ENCODE measurements at places on chromosomes 16 and 17.

DNA sequence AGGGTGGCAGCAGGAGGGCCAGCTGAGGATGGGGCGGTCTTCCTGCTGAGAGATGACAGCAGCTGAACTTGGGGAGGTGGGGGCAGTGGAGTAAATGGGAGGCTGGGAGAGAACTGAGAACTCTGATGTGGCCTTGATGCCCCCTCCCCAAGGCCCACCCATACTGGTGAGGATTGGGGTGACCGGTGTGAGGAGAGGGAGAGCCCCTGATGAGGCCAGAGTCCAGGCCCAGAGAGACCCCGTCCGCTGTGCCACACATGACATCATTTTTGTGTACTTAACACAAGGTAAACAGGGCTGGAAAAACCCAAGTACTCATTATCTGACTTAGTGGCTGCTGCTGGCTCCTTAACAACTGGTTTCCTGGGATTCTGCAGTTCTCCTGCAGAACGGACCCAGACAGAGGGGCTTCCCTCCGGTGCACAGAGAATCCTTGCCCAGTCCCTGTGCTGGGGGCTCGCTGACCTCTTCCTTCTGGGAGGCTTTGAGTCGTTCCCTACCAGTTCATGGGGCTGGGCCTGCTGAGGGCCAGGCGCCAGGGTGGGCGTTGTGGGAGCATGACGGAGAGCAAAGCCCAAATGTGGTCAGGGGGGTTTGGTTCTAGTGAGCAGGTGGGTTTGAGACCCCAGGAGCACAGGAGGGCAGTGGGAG is 207.6 kb downstream of the RAB11FIP4 start:
- no peak for DNase-seq

- no peak for DNase-seq
These were observed 39.0 kb downstream of the DNAH17 start for GRCh38 chr17:78538033-78538776.

GRCh38 chr17:57439651-57440050 is 183.3 kb downstream of the MSI2 start:
- no peak for DNase-seq

DNA sequence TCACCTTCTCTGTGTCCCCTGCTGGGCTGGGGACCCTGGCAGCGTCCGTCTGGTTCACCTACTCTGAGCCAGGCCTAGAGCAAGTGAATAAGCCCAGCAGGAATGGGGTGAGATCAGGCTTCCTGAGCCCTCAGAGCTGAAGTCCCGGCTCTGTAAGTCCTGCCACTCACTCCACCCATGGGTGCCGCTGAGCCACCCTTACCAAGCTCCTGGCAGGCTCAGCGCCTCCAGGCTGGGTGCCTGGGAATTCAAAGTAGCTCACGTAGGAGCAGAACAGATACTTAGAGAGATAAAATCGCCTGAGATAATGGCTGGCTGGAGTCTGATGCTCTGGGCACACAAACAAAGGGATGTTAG is 9.8 kb upstream of the LASP1NB start:
- no peak for DNase-seq

DNA sequence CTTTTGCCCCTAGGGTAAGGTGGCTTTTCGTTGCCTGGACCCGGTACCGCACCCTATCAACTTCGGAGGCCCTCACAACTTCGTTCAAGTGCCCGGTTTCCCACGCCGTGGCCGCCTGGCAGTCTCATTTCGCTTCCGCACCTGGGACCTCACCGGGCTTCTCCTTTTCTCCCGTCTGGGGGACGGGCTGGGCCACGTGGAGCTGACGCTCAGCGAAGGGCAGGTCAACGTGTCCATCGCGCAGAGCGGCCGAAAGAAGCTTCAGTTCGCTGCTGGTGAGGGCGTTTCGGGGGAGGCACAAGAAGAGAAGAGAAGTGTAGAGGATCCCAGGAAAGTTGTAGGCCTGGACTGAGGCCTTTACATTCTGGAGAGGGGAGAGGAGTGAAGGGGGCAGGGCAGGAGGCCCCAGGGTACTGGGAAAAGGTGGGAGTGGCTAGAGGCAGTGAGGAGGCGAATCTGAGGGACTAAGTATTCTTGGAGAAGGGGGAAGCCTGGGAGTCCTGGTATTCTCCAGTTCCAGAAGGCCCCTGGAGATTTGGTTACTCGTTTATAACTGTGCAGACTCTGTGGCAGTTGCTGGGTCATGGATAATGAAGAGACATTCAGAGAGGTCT is 5.5 kb downstream of the CNTNAP1 start:
- no peak for DNase-seq

GRCh38 chr16:72123426-72123825 is 29.8 kb downstream of the DHX38 start:
- DNase-seq, result no peak

GRCh38 chr17:8939496-8940334 is 25.8 kb downstream of the PIK3R5 start:
- DNase-seq, result no peak

GRCh38 chr16:4561596-4561995 is 5.5 kb downstream of the C16orf96 start:
- no peak for DNase-seq

DNA sequence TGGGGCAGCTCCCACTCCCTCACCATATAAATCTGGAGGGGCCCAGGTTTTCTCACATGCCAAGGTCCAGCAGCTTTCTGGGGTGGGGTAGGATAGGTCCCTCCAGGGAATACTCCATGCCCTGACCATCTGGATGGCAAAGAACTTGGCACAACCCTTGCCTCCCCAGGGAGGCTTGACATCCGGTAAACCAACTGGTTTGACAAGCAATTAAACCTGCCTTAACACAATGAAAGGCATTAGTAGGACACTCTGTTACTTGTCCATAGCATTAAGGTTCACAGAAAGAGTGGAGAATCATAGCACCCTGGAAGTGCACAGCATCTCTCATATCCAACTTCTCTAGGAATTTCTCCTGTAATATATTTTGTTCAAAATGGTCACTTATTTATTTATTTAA is 63.9 kb upstream of the MAF start:
- DNase-seq, result no peak

GRCh38 chr17:75611851-75612429 is 21.3 kb upstream of the SMIM5 start:
- no peak for DNase-seq

DNA sequence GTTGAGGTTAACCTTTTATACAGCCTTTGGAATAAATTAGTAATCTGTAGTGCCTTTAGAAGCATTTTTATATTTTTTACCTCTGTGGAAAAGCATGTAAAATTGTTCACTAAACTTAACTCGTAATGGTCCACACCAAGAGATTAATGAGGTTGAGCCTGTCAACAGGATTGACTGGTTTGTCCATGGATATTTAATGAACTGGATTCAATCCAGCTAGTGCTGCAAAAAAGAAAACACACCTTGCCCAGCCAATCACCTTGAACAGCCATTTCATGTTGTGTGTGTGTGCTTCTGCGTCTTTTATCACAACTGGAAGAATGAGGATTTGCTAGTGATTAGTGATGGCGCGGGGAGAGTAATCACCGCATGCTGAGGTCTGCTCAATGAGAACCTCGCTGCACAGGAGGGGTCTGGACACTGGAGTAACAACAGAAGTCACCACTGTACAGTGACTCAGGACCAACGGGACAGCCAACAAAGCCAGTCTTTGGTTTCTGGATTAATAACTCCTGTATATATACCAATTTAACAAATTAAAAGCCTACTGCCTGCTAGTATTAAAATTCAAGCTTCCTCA is 33.7 kb downstream of the LITAFD start:
- DNase-seq, result no peak

GRCh38 chr17:73532421-73532901 is 111.8 kb downstream of the SDK2 start:
- DNase-seq, result no peak

DNA sequence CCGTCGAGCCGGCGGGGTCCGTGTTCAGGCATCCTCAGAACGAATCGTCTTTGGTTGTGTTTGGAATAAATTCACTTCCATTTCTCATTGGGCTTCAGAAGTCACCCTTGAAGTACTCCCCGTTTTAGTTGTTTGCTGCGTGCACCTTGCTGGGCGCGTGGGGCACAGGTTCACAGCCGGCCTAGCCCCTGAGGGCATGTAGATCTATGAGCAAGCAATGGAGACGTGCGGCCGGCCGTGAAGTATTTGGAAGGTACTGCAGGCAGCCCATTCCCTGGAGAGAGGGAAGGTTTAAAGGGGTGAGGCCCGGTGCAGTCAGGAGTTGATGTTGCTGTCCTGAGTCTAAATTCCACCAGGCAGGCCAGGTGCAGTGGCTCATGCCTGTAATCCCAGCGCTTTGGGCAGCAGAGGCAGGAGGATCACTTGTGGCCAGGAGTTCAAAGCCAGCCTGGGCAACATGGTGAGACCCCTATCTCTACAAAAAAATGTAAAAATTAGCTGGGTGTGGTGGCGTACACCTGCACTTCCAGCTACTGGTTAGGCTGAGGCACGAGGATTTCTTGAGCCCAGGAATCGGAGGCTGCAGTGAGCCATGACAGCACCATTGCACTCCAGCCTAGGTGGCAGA is 714 bp downstream of the ACSF3 start:
- no peak for DNase-seq

GRCh38 chr17:77596491-77597417 is 361.7 kb upstream of the TNRC6C start:
- no peak for DNase-seq

- DNase-seq, result no peak
These were observed 11.3 kb downstream of the CA5A start for GRCh38 chr16:87924811-87925670.

GRCh38 chr16:51440131-51440889 is 289.2 kb upstream of the SALL1 start:
- DNase-seq, result no peak

DNA sequence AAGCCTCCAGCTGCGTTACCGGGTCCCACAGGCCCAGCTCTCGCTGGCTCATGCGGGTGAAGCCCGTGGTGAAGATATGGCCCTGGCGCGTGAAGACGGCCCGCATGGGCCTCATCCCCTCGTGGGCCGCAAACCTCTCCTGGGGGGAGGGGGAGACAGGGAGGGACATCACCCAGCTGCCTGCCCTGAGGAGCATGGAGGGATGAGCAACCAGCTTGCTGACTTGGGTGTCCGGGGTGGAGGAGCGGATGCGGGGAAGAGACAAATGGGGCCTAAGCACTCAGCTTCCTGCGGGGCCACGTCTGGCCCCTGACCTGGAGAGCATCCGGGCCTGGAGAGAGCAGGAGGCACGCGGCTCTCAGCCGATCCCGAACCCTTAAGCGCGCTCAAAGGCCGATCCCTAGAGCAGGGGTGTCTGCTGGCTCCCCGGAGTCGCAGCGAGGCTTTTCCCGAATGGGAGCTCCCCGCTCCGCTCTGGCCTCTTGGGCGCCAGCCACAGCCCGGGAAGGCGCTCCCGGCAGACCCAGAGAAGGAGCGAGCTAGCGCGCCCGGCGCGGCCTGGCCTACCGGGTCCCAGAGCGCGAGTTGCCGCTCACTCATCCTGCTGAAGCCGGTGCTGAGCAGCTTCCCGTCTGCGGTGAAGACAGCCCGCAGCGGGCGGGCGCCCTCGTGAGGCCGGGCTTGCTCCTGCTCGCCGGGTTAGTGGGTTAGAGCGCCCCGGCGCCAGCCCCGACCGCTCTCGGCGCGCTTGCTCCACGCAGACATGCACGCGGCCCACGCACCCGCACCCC is 5.0 kb downstream of the CORO6 start:
- DNase-seq, result no peak

DNA sequence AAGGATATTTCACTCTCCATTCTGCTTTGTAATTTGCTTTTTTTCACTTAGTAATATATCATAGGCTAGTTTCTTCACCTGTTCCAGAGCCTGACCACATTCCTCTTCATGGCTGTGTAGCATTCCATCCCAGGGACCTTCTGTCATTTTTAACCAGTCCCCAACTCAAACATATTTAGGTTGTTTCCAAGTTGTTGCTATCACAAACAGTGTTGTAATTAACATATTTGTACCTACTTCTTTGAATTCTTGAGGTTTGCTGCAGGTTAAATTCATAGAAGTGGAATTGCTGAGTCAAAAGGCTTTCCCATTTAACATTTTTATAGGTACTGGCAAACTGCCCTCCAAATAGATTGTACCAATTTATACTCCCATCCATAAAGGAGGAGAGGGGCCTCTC is 65.1 kb upstream of the MED9 start:
- DNase-seq, result no peak

- no peak for DNase-seq
These were observed 10.5 kb upstream of the TSPOAP1 start for GRCh38 chr17:58338841-58339754.

DNA sequence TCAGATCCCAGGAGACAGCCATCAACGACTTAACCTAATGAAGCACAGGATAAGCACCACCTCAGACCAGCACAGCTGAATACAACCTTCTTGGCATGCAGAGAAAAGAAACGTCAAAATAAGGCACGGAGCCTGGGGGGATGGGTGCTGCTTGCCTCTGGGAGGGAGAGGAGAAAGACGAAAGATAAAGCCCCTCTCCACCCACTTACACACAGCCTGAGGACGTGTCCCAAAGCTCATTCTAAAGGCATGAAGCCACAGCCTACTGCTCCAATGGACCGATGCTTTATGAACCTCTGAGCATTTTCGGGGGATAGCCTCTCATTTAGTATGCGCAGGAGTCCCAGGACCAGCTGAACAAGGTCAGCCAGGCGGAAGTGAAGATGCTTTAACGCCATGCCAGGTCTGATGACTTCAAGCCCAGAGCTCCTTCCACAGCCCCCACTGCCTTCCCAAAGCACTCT is 31.1 kb downstream of the ST3GAL2 start:
- DNase-seq, result no peak

GRCh38 chr16:76897816-76898215 is 293.2 kb upstream of the MON1B start:
- DNase-seq, result no peak

Measured in mesothelial cell of epicardium (in vitro differentiated cells).